ENCODE measurements at places on chromosomes 11 and 22.

GRCh38 chr11:86747801-86748200 is 52.5 kb upstream of the PRSS23 start:
- no peak for DNase-seq

- no peak for DNase-seq
Measured at GRCh38 chr11:130407978-130408377, 20.4 kb downstream of the ADAMTS8 start.

DNA sequence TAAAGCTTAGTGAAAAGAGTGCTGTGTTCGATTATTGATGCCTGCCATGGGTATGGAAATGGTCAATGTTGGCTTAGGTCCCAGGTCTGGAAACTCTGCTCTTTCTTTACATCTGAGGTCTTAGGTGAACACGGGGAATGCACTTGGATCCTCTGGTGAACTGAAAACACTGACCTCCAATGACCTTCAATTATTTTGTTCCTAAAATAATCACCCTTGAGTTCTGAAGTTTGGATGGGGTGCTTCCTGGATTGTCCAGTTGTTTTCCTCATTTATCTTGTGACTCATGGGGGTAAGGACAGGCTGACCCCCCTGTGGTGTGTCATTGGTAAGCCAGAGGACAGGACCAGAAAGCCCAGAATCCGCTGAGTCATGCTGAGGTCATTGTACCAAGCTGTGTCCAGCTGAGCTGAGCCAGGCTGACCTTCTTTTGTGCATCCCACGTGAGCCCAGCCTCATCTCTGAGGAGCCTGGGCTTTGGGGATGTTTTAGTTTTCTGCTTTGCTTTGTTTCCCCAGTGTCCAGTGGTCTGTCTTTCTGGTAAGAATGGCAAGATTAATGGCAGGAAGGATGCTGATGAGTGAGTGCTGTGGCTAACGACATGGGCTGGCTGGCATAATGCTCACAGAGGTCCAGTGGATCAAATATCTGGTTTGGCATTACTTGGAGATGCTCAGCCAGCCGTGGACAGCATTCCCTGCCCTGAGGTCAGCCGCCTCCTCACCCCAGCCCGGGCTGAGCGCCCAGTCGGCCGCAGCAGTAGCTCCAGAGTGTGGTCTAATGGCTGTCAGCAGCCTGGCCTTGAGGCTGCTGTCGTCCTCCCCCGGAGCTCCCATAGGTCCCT is 35.6 kb downstream of the AMPD3 start:
- no peak for DNase-seq

- DNase-seq: peak; percentile 82
Measured at GRCh38 chr11:819943-820649, 1.4 kb downstream of the PNPLA2 start.

DNA sequence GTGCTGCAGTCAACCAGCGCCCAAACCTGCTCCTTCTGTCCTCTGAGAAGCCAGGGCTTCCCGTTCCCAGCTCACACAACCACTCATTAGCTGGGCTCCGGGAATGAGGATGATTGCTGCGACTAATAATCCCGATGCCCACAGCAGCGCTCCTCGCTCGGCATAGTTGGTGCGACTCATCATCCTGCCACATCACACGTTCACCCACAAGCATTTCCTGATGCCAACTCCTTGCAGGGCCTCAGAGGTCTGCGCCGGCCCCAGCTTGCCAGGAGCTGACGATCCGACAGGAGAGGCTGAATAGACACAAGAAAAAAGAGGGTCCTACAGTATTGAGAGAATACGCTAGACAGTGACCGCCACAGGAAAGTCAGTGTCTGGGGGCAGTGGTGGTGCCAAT is 10.6 kb upstream of the CSNK1E start:
- no peak for DNase-seq

DNA sequence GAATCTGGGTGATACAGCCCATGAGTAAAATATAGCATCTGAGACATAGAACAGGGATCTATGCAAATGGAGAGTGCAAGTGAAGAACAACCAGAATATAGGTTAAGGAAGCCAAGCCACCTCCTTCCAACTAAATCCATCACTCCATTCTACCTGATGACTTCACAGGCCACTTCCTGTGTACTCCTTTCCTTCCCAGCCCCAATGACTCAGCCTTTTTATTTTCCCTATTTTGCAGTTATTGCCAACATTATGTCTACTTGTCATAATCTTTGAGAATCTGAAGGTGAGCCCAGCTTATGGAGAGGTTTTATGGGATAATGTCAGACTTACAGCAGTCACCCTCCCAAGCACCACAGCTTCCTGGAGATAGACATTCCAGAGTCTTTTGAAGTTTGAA is 1.4 kb upstream of the OR52M1 start:
- no peak for DNase-seq

GRCh38 chr11:72737336-72737735 is 14.9 kb downstream of the ARAP1 start:
- DNase-seq: no peak

GRCh38 chr11:118607401-118608359 is at the start of gene PHLDB1:
Gene PHLDB1 (plus strand): TSS chr11:118607615. CDS start chr11:118613837, 6,222 bp downstream.
- peak; percentile 50 for DNase-seq

- no peak for DNase-seq
Measured at GRCh38 chr22:30284172-30284571, 5.1 kb downstream of the CASTOR1 start.

DNA sequence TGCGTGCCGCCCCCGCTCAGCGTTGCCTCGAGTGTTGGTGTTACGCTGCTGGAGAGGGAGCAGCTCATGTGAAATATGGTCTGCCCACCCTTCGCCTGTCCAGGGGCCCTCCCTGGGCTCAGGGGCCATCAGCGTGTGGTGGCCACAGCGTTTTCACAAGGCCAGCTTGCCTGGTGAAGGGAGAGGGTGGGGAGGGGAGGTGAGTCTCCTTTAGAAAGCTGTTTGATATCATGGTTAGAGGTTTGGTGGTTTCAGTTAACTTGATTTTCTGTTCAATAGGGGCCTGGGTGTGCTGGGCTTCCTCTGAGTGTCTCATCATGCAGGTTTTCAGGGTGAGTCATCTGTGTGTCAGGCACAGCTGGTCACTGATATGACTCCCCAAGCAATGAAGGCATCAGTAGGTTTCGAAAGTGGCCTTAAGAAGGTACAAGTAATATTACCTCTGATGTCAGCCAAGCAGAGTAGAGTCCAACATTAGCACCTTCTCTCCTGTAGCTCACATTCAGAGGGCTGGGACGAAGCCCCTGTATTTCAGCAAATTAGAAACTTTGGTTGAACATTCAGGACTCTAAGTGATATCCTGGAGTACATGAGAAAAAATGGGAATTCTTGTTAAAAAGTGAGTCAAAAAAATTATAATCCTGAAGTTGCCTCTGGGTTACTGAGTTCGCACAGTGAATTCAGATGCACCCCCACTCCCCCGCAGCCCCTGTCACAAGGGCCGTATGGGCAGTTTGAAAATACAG is 172.5 kb downstream of the TBC1D22A start:
- no peak for DNase-seq

GRCh38 chr11:15117751-15118150 is 3.0 kb downstream of the INSC start:
- no peak for DNase-seq

DNA sequence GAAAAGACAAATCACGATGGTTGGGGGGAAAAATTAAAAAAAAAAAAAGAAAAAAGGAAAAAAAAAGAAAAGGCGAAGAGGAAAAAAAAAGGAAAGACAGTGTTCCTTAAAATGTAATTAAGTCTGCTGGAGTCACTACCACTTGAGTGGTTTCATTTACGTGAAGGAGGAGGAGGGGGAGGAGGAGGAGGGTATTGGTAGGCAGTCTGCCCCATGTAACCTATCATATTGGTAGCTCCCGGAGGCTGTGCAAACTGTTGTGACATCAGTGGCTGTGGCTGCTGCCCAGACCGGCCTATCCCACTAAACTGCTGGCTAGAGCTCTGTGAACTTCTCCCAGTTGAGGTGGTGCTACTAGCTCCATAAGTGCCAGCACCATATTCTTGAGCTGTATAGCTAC is 17.9 kb downstream of the KDELR3 start:
- DNase-seq: no peak

GRCh38 chr11:34250732-34251588 is 106.8 kb downstream of the ABTB2 start:
- peak; percentile 6 for DNase-seq
